ENCODE measurements at places on chromosomes 2 and 18.

DNA sequence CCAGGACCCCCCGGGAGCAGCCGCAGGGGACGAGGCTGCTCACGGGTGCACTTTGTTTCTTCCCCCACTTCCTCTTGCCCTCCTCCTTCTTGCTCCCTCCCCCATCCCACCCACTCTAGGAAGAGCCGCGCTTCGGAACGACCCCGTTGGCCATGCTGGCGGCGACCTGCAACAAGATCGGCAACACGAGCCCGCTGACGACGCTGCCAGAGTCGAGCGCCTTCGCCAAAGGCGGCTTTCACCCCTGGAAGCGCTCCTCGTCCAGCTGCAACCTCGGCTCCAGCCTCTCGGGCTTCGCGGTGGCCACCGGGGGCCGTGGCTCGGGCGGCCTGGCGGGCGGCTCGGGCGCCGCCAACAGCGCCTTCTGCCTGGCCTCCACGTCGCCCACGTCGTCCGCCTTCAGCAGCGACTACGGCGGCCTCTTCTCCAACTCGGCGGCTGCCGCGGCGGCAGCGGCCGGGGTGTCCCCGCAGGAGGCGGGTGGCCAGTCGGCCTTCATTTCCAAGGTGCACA, 1.3 kb downstream of the SP9 start:
- peak; percentile 50 for DNase-seq

GRCh38 chr2:216571909-216572513, 61.2 kb upstream of the IGFBP2 start:
- DNase-seq = peak; percentile 21

DNA sequence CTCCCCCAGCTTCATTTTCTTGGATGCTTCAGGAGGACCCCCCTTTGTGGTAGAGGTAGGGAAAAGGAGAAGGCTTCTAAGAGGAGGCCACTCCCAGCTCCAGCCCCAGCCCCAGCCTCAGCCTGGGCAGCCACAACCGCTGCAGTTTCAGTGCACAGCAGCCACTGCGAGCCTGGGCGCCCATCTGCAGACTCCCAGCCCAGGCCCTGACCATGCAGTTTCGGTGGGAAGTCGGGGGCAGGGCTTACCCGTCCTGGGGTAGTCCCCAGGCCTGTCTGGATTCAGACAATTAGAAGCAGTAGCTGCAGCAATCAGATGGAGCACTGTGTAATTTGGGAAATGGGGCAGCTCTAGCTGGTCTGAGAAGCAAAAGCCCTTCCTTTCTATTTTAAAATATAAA, 28.6 kb downstream of the ITM2C start:
- no peak for DNase-seq

DNA sequence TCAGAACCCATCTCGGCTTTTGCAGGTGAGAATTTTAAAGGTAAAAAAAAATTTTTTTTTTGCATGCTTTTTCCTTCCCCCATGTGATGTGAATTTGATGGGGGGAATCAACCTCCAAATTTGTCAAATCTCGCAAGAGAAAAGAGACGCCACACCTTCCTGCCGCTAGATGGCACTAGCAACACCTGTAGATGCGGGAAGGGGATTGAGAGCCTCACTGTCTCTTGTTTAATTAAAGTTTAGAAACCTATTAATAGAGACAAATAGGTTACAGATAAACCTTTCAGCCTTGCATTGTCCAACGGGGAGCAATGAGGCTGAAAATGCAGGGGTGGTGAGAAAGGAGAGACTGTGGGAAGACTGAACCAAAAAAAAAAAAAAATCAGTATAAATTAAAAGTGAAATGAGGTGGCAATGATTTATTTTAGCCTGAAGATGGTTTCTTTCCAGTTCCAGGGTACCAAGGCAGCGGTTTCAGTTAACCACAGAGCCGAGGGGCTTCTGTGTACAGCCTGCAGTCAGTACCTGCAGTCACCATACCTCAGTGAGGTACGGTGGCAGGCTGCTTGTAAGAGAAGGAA, 84.6 kb downstream of the NRP2 start:
- DNase-seq = peak; percentile 48
